ENCODE measurements at places on chromosomes 4 and X.

- no peak for DNase-seq
Measured at GRCh38 chr4:180057891-180058671, 2185.1 kb upstream of the TENM3 start.

DNA sequence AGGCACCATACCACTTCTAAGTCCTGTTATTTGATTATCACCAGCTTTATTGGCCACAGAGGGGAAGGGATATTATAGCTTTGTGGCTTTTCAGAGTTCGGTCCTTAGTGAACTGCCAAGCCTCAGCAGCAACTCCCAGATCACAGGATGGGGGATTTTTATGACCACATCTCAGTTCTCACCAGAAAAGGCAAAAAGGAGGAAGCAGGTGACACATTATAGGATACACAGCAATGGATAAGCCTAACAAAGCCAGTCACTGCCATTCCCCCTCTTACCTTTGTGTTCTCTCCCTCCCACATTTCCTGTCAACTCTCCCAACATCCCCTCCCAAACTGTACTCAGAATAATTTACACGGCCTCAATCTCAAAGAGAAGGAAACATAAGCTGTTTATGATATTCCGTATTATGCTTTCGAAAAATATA lies 142.8 kb downstream of the MGST2 start:
- DNase-seq, result no peak

DNA sequence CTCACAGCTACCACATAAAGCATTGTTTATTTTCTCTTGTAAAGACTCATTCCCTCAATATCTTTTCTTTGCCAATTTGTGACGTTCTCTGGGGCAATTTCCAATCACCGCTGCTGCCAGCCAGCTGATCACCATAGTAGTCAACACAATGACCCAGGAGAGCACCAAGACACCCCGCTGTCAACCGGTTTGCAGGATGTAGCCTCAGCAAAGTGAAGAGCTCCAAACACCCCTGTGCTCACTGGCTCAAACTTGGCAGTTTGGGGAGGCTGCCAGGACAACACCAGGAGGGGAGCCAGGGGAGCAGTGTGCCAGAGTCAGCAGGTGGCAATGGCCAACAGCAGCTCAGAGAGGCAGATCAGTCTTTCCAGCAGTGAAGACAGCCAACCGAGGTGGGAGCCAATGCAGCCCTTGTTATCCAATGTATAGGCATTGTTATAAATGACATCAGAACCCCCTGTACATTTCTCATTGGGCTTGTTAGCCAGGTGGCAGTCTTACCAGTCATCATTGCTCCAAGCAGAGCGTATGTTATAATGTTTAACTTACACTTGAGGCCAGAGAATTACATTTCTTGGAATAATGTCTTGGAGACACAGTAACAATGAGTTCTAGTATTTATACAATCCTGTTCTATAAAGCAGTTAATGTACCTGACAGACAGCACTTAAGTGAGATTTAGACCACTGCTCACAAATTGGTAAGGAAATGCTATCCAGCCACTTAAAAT lies 274.9 kb upstream of the GK2 start:
- no peak for DNase-seq

- no peak for DNase-seq
Measured at GRCh38 chrX:19698691-19699090, 183.4 kb upstream of the MAP3K15 start.

- DNase-seq, result no peak
Measured at GRCh38 chr4:42167709-42168108, 15.3 kb upstream of the BEND4 start.

- DNase-seq, result no peak
Measured at GRCh38 chrX:87582453-87582852, 64.9 kb downstream of the KLHL4 start.
